ENCODE measurements at places on chromosomes 7 and 10.

DNA sequence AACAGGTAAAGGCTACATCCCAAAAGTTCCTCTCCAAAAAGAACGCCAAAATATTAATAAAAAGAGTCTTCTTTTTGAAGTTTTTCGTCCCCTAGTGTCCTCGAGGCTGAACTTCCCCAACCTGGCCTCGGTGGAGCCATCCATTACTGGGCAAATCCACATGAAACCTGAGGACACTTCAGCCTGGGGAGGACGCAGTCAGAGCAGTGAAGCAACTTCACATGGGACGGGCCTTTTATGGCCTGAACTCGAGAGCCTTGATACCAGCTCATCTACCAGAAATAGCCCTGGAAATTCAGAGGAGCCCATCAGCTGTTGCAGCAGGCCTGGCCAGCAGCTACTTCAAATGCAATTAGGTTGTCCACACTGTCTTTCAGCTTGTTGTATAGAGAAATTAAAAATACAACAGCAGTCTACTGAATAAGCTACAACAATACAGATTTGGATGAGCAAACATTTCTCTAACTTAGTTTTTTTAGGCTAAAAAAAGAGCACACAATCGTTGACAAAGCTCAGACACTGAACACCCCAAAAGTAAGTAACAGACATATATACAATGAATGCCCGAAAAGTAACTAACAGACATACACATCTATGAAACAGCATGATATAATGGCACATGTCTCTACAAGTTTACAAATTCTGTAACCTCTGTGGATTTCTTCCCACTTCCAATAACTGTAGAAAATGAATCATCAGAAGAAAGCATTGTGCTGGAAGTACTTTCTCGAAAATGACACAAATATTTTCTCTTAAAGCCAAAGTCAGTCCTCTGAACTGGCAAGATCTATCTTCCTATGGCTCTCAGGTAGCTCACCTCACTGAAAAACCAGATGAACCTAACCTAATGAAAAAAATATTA is at the start of gene SVIL:
TSS of gene SVIL (minus strand) at position 208 of the 862 bp plus-strand sequence. CDS start 79,913 bp downstream, outside the sequence.
- no peak for DNase-seq

GRCh38 chr10:128626397-128627000 is 500.3 kb upstream of the MKI67 start:
- no peak for DNase-seq

DNA sequence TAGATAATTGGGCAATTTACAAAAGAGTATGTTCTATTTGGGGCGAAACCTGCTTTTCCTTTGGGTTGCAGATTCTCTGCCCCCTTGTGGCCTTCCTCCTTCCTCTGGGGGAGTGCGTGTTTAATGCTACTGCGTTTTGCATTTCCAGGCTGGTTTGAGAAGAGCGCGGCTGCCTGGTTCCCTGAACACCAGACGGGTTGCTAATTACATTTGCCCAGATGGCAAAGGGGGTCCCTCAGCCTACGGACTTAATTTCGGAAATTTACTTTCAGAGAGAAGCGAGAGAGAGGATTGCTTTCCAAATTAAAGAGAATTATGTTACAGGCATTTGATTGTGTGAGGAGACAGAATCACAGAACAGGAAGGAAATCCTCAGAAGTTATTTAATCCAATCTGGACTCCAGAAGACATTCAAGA is 91.9 kb upstream of the JAZF1 start:
- DNase-seq, result peak; percentile 48

DNA sequence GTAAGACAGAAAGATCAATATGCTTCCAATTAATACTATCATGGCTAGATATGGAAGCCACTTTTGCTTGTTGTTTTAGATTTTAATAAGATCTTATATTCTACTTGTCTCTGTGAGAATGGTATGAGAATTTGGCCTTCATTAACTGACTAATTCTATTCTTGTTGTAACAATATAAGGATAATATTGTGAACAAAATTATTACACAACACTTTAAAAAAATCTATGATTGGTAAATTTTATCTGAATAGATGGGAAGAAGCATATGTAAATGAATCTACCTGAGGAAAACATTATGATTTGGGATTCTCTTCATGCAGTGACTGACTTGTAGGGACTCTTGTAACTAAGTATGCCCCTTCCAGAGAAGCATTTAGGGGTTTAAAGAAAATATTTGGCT is 308.9 kb upstream of the KCND2 start:
- DNase-seq, result no peak

GRCh38 chr7:112157072-112157471 is 49.1 kb downstream of the DOCK4 start:
- no peak for DNase-seq

DNA sequence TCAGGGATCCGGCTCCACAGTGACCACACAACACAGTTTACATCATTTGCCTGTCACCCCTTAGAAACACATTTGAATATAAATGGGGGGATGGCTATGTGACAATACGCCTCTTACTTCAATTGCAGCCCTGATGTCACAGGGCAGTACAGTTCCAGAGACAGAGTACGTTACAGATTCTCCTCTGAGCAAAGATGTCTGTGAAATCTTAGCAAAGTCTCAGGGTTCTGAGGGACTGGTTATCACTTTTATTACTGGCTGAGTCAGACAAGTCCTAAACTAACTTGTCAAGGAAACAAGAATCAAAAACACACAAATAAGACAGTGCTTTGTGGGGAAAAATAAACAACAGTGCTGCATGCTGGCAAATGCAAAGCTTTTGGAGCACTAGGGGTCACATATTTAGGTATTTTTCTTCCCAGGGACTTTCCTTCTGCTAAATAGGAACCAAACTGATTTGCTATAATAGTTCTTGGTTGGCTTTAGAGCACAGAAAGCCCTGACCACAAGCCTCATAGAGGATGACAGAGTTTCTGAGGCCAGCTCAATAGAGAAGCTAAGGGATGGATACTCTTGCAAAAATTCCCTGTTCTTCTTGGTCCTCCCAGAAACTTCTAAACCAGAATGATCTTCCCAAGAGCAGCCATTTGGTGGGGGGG is 501.6 kb downstream of the GRID1 start:
- no peak for DNase-seq

DNA sequence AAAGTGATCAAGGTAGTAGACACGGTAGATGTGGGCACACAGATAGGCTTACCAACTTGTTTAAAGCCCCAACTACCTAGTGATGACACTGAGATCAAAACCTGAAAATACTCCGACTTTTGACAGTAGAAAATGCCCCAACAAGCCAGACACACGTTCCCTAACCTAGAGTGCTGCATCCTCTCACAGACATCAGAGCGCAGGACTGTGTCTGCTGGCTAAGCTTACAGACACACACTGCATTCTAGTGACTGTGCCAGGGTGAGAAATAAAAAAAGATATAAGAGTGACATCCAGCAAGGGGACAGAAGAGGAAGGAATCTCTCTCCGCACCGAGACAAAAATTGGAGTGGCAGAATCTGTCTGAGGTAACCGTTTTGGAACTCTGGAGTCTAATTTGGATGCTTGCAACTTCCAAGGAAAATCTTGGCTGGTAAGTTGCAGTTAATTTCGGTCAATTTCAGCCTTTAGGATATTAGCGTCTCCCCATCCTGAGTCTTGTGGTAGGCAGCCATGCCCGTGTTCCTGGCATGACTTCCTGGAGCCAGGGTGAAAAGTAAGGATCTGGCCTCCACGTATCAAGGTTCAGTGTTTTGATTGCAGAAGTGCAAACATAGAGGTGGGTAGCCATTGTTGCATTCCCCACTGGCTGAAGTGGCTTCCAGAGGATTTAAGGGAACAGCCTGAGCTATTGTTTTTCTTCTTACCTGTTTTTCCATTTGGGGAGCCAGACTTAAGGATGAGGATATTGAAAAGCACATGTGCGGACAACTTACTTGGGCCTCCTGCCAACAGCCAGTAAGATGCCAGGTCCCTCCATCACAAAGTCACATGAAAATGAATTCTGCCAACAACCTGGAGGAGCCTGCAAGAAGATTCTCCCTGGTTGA is 124.1 kb downstream of the SMURF1 start:
- DNase-seq, result no peak

DNA sequence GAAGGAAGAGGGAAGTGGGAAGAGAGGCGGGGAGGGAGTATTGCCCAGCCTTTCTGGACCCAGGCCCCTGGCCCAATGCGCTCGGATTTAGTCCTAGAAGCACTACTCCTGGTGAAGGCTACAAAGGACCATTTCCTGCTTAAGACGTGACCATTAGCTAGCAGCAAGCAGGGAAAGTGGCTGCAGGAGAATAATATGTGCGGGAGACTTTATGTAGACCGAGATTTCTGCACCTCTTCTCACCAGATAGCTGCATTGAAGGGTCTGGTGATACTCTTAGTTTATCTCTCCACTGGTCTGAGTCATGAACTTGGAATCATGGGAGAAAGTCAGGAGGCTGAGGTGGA is 3.1 kb downstream of the VAX1 start:
- no peak for DNase-seq

- DNase-seq, result no peak
Measured at GRCh38 chr7:72924386-72924732, 536 bp upstream of the POM121 start.

GRCh38 chr7:129227646-129228578 is 3.1 kb downstream of the AHCYL2 start:
- DNase-seq, result no peak

Measured in GF-D8 (cell line).